ENCODE measurements at places on chromosomes 4 and X.

DNA sequence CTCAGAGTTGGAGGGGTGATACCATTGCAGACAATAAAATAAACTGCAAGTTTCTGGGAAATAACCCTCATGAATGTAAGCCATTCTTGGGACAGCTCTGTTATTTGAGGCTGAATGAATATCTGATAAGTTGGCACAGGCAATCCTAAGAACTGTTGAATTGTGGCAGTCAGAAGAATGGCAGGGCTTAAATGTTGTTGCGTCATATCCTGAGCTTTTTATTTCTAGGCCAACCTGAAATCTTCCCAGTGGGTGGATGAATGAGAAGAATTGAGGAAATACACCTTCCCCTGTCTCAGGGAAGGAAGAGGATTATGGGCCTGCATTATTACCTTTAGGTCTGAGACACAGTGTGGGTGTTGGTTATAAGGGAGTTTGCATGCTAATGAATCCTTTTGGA lies 64.4 kb upstream of the C4orf54 start:
- DNase-seq, result no peak

GRCh38 chrX:110989447-110989846 lies 106.5 kb upstream of the PAK3 start:
- DNase-seq, result no peak

GRCh38 chr4:7987148-7987989 lies 47.7 kb upstream of the AFAP1 start:
- peak; percentile 24 for DNase-seq

- DNase-seq, result no peak
Measured at GRCh38 chr4:164312671-164313070, 441.3 kb upstream of the SMIM31 start.

DNA sequence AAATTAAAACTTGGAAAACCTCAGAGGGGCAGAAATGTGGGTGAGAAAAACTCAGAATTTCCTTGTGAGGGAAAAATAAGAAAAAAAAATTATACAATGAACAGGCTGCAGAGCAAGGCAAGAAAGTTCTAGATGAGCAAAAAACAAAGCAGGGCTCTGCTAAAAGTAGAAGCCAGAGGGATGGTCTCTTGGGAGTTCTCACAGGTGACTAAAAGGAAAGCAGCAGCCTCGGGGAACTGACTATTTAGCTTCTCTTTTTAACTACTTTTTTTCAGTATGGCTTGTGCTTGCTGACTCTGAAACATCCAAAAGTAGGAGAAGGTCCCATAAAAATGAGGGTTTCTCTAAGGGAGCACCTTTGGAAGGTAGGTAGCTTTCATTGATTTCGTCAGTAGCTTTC lies 36.4 kb downstream of the PCDH19 start:
- DNase-seq, result no peak

DNA sequence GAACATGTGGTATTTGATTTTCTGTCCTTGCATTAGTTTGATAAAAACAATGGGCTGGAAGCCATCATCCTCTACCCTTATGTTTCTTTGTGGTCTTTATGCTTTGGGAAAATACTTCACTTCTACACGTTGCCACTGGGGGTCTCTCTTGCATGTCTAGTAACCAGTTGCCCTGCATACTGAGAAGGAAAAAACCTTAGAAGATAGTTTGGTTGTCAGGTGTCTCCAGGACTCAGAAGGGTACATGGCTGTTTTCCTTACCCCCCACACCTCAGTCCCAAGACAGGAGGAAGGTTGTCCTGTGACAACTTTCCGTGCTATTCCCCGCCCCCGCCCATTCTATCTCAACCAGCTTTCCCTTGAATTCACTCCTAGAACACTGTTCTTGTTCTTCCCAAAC lies 62.1 kb upstream of the LANCL3 start:
- no peak for DNase-seq

GRCh38 chrX:23612846-23613245 lies 54.4 kb upstream of the PRDX4 start:
- no peak for DNase-seq

GRCh38 chr4:8537041-8537461 lies 43.1 kb upstream of the GPR78 start:
- no peak for DNase-seq

DNA sequence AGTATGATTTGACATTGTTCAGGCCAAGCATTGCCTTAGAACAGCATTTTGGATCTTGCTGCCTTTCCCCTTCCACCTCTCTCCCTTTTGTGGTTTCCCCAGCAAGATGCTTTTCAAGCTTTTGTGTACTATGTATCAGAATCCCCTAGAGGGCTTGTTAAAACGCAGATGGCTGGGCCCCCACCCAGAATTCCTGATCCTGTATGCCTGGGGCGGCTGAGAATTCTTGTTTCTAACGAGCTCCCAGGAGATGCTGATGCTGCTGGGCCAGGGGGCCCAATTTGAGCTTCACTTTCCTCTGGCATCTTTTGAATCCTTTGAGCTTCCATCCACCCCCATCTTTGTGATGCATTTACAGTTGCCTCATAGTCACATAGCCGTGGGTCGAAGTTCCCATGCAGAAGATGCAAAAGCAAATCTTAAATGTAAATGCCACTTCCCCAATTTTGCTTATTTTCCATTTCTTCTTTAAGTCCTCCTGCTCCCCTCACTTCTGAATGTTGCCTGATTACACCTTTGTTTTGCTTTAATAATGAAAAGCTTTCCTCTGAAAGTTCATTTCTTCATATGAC lies 18.5 kb downstream of the HCCS start:
- no peak for DNase-seq

- DNase-seq, result no peak
Measured at GRCh38 chr4:71239365-71239764, 99.5 kb upstream of the SLC4A4 start.

DNA sequence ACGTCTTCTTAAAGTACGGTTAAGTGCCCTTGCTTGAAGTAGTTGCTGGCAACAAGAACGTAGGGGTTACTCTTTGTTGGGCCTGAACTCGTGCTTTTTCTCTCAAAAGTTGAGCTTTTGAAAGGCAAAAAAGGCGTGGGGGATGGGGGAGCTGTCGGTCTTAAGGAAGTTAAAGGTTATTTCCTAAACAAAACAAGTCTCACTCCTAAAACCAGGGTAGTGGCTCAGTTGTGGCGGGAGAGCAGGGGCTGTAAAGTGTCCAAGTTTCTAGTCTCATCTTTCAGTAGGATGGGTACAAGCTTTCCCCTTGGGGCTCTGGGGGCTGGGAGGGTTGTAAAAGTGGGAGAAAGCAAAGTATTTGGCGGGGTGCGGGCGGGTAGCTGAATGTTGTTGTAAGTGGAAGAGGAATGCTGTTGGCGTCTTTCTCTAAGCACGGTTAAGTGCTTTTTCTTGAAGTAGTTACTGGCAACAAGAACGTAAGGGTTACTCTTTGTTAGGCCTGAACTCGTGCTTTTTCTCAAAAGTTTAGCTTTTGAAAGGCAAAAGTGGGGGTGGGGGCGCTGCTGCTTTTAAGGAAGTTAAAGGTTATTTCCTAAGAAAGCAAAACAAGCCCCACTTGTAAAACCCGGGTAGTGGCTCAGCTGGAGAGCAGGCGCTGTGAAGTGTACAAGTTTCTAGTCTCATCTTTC lies 904 bp upstream of the WDR1 start:
- DNase-seq, result no peak

GRCh38 chrX:152821145-152821765 lies 9.3 kb downstream of the CETN2 start:
- DNase-seq, result peak; percentile 27

DNA sequence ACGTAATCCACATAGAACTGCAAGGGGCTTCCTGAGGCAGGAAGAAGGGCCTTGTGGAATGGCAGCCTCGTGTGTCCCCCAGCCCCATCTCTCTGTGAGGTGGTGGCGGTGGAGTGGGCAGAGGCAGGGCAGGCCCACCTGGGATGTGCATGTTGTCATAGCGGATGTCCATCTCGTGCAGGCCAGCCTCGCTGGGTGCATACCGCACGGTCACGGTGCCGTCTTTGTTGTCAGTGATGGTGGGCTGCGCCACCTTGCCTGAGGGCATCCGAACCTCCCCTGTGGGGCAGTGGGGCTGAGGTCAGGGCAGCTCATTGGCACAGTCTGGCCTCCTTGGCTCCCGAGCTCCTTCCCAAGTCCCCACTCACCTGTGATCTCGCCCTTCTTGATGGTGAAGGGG lies 20.4 kb downstream of the FLNA start:
- no peak for DNase-seq

DNA sequence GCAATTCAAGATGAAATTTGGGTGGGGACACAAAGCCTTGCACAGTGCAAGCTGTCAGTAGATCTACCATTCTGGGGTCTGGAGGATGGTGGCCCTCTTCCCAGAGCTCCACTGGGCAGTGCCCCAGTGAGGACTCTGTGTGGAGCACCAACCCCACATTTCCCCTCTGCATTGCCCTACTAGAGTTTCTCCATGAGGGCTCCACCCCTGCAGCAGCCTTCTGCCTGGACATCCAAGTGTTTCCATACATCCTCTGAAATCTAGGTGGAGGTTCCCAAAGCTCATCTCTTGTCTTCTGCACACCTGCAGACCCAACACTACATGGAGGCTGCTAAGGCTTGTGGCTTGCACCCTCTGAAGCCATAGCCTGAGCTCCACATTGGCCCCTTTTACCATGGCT lies 402.3 kb downstream of the RAB28 start:
- no peak for DNase-seq

GRCh38 chrX:54964766-54965497 lies 29.1 kb downstream of the PFKFB1 start:
- no peak for DNase-seq

GRCh38 chr4:31351695-31352094 lies 631.5 kb downstream of the PCDH7 start:
- no peak for DNase-seq

GRCh38 chr4:75908555-75908954 lies 6.3 kb upstream of the PPEF2 start:
- DNase-seq, result no peak

GRCh38 chr4:116636917-116637316 lies 448.5 kb downstream of the TRAM1L1 start:
- no peak for DNase-seq

- no peak for DNase-seq
Measured at GRCh38 chrX:107676559-107677378, 48.5 kb downstream of the PRPS1 start.

DNA sequence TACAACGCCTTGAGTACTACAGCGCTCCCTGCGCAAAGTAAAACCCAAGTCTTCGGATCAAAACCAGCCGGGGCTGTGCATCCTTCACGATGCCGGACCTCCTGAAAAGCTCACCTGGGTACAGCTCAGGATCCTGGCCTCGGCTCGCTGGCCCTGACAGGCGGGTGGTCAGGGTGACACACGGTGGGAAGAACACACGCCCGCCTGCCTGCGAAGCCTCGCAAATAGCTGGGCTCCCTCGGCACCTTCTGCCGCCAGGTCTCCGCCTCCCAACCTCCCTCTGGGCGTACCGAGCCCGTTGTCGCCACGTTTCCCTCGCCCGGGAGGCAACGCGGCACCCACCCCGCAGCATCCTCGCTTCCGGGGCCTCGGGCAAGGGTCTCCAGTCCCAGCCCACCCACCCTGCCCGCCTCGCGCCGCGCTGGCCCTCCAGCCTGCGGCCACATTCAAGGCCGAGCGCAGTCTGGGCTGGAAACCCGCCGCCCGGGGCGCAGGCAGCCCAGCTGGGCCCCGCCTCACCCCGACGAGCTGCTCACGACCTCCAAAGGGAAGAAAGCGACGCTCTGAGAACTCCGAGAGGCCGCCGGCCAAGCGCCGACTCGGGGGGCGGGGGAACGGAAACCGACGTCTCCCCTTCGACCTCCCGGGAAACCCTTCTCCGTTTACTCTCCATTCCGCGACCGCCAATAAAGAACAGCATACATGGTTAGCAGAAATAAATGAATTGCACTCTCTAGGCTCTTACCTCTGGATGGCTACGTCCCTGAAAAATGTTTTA lies 511 bp downstream of the PPM1K start:
- DNase-seq, result no peak

DNA sequence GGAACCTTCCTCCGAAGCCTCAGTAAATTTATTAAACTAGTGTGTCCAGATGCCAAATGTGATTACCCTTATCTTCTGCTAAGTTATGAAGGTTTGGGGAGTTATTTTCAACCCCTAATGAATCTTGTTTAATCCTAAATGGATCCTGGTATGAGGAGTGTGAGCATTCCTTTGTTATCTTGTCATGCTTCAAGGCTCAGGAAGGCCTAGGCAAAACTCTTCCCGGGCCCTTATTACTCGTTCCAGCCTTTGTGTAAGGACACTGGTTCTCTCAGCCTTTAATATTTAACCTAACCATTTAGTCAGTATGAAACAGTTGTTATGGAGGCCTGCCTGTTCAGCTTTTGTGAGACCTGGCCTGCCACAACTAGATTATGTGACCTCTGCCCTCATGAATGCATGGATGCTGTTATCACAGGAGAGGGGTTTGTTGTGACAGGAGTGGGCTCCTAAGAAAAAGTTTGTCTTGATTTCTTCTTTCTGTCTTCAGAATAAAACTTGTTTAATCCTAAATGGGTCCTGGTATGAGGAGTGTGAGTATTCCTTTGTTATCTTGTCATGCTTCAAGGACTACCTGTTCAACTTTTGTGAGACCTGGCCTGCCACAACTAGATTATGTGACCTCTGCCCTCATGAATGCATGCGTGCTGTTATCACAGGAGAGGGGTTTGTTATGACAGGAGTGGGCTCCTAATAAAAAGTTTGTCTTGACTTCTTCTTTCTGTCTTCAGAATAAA lies 181.7 kb downstream of the SLC39A8 start:
- no peak for DNase-seq

GRCh38 chr4:15451866-15452765 lies 17.6 kb upstream of the CC2D2A start:
- no peak for DNase-seq

DNA sequence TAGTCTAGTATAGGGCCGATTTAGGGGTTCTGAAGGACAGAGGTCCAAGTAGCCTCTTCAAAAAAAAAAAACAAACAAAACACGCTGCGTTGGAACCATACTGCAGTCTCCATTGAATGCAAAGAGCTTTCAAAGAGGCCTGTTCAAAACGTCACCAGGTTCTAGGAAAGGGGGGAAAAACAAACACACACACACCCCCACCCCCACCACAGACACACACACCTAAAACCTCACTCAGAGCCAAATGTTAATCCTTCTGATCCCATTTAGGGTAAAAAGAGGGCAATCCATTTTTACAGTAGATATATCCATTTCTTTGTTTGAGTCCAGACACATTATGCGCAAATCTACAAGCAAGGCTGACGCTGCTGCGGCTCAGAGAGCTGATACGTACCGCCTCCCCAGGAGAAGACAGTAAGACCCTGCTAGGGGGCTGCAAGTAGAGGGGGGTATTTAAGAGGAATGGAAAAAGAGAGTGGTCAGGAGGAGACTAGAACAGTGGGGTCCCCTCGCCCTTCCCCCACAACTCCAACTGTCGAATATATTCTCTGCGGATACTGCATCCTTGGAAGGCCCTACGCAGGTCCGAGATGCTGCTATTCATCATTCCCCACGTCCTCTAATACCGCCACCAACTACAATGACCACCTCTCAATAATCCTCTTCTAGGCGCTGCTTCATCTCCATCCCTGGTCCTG lies 1.3 kb downstream of the NKRF start:
- DNase-seq, result no peak

GRCh38 chr4:94334476-94334875 lies 8.2 kb downstream of the HPGDS start:
- DNase-seq, result no peak

GRCh38 chr4:621296-622070 lies 3.9 kb upstream of the PDE6B start:
- DNase-seq, result no peak

Data from NCI-H1436 (cell line).